Stimulated activated CD4-positive, alpha-beta T cell treated with anti-CD3 and anti-CD28 coated beads, TNF-alpha, amount 100 ng/mL, for 4 hours (primary cell): ENCODE measurements at places on chromosomes 11 and 22.

GRCh38 chr11:79043726-79044125, 397.1 kb downstream of the TENM4 start:
- DNase-seq = no peak

DNA sequence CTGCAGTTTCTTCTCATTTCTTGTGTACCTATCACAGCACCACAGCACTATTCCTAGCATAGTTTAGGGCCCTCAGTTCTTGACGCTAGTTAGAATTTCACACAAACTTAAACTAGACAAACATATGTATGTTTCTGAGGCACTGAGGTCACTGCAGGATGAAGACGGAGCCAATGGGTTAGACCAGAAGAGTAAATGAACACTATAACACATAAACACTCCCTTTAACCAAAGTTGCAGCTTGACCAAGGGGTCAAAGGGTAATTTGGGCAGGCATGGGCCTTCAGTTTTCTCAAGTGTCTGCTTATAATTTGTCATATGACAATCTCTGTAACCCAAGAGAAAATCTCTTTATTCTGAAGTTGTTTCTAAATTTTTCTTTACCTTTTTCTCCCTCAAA, 12.9 kb upstream of the HBE1 start:
- no peak for DNase-seq

- no peak for DNase-seq
Observed at GRCh38 chr11:44885065-44885810, 65.4 kb downstream of the TP53I11 start.

DNA sequence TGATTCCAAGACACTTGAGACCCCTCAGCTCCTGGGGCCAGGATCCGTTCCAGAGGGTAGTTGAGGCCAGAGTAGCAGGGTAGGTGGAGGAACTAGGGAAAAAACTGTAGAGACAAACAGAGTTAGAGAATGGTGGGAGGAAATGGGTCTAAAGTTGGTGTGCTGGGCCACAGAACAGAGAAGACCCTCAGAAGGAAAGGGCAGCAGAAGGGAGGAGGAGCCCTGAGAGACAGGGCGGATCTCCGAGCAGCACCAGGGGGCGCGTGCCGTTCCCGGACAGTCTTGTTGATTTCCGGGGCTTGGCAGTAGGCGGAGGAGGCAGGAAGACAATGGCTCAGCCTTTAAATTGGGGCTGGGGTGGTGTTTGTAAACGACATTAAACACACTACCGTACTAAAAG, 2.4 kb upstream of the CECR2 start:
- no peak for DNase-seq

DNA sequence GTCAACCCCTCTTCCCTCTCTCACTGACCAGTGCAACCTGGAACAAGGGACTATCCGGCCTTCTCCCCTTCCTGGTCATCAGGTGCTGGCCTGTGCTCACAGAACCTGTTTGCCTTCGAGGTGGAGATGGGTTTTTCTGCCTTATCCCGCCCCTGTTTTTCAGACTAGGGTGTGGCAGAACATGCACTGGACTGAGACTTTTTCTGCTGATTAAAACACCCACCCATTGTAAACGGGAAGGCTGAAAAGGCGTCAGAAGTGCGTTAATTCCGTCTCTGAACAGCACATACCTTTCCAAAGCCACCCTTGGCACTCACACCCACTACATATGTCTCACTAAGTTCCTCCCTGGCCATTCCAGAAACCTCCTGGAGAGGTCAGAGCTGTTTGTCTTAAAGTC, 4.4 kb upstream of the B3GNT6 start:
- DNase-seq = no peak

GRCh38 chr11:36488096-36488495, 22.0 kb downstream of the TRAF6 start:
- DNase-seq = no peak

- DNase-seq = no peak
Observed at GRCh38 chr22:39279170-39279850, 34.5 kb upstream of the PDGFB start.

DNA sequence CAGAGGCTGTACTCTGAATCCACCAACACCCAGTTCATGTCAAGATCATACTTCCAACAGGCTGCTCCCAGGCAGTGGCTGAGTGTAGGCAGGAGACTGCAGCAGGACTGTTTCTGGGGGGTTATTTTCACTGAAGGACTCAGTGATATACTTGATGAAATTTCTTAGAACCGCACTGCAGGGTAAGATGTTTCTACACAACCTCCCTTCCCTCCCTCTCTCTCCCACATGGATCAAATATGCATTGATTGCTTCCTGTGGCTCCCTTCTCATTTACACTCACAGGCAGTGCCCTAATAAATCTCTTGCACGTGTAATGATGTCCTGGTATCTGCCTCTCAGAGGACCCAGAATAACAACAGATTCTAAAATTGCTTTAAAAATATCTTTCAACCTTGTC, 251.3 kb upstream of the CCDC179 start:
- DNase-seq = no peak

DNA sequence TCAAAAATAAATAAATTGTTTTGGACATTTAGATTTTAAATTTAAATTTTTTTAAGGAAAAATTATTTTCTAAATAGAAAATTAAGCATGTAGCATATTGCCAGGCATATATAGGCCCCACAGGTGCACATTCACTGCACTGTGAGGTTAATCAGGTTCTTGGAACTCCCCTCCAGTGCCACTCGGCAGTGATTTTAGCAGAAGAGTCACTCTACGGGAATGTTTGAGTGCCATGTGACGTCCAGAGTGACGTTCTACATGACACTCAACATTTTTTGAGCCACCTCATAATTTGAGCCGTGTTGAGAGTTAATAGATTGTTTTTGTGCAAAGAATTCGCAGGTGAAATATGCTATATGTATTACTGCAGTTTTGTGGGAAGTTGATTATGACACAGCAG, 77.4 kb downstream of the SWAP70 start:
- no peak for DNase-seq

DNA sequence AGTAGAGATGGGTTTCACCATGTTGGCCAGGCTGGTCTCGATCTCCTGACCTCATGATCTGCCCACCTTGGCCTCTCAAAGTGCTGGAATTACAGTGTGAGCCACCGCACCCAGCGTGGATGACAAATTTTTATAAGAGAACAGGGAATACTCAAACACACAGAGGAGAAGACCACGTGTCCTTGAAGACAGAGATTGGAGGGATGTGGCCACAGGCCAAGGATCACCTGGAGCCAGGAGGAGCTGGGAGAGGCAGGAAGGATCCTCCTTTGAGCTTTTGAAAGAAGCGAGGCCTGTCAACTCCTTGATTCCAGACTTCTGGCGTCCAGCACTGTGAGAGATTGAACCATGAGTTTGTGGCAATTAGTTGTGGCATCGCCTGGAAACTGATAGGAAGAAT, 1049.5 kb downstream of the TBC1D22A start:
- no peak for DNase-seq

DNA sequence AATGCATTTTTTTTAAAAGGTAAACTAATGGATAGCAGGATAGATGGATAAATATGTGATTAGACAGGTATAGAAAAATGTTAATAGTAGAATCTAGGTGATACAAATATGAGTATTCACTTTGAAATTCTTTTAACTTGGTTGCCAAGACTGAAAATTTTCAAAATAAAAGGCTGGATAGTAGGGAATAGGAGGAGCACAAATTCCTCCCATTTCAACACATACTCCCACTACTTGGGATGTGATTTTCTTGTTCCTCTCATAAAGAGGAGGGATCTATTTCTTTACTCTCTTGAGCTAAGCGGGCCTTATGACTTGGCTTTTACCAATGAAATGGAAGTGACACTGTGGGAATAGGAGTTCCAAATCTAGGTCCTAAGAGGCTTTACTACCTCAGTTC, 35.9 kb downstream of the PIK3C2A start:
- DNase-seq = no peak

GRCh38 chr11:3162410-3163240, 2.5 kb downstream of the OSBPL5 start:
- DNase-seq = no peak
